ENCODE measurements at places on chromosomes 1 and 21. TPM values are rescaled to one million over a fixed set of nuclear protein-coding genes. Genes with fewer than 3 reads are reported as not detected.

DNA sequence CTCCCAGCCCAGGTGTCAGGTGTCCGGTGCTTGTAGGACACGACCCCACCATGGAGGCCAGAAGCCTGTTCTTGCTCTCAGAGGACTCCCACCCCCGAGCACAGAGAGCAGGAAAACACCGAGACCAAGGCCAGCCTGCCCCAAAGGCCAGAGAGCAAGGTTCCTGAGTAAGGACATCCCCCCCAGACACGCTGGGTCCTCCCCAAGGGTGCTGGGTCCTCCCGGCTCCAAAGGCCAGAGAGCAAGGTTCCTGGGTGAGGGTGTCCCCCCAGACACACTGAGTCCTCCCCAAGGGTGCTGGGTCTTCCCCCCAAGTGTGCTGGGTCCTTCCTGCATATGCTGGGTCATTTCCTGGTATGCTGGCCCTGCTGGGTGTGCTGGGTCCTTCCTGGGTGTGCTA, 40.0 kb downstream of the MEGF6 start:
- DNase-seq: no peak

KDF1 gene
- total RNA-seq: 20.4 TPM

ZNF496 gene
- 18.0 TPM for total RNA-seq

GRCh38 chr1:162285149-162285561, 91.5 kb downstream of the SPATA46 start:
- DNase-seq: peak; percentile 94

Measured in mucosa of descending colon (tissue), 3 donors.